Left kidney (tissue), 8 donors: ENCODE measurements at places on chromosomes 3 and 15. TPM values are rescaled to one million over a fixed set of nuclear protein-coding genes. Genes with fewer than 3 reads are reported as not detected.

- DNase-seq, result no peak
These were observed 182.1 kb upstream of the TSC22D2 start for GRCh38 chr3:150225986-150226385.

DNA sequence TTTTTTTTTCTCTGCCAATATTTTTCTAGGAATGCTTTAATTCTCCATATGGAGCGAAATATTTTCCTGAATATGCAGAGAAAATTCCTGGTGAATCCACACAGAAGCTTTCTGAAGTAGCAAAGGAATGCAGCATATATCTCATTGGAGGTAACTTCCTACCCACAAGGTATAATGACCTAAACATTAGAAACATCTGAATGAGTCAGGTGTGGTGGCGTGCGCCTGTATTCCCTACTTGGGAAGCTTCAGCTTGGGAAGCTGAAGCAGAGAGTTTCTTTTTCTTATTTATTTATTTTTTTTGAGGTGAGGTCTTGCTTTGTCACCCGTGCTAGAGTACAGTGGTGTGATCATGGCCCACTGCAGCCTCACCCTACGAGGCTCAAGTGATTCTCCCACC lies 5.2 kb downstream of the NIT2 start:
- DNase-seq, result no peak

GRCh38 chr3:76561494-76562236 lies 478.2 kb upstream of the ROBO2 start:
- no peak for DNase-seq

The ALG1L2 gene
- polyA plus RNA-seq, result 3.3 TPM

- peak; percentile 19 for DNase-seq
These were observed 46.8 kb downstream of the CHL1 start for GRCh38 chr3:243356-243725.

DNA sequence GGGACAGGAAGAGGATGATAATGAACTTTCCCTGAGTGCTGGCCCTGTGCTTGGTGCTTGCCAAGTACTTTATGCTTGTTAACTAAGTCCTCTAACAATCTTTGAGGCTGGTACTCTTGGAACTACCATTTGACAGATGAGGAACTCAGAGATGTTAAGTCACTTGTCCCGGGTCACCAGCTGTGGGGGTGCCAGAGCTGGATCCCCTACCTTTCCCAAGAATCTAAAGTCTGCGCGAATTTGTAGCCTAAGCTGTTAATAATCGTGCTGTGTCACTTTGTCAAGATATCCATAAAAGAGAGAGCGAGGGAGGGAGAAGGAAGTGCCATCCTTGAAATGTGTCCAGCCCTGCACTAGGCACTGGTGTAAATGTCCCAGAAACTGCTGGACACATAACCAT lies 19.0 kb upstream of the ACOX2 start:
- DNase-seq, result no peak

The PSTPIP1 gene
- 1.4 TPM for polyA plus RNA-seq

DNA sequence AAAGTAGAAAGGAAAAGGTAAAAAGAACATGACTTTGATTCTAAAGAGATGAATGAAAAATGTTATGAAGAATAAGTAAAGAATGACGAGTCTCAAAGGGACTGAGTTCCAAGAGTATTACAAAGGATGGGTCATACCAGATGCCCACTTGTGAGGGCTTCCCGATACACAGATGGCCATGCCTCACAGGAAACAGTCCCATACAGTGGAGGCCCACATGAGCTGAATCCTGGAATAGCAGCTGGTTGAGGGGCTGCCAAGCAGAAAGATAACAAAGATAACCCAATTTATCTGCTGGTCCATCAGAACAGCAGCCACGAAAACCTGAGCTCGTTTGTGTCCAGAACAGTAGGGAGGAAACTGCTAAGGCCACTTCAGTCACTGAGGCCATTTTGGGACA lies 3.7 kb downstream of the SSR3 start:
- DNase-seq, result no peak

GRCh38 chr15:37143351-37143750 lies 43.0 kb upstream of the MEIS2 start:
- no peak for DNase-seq

The NCK1 gene
- polyA plus RNA-seq, result 44.8 TPM

DNA sequence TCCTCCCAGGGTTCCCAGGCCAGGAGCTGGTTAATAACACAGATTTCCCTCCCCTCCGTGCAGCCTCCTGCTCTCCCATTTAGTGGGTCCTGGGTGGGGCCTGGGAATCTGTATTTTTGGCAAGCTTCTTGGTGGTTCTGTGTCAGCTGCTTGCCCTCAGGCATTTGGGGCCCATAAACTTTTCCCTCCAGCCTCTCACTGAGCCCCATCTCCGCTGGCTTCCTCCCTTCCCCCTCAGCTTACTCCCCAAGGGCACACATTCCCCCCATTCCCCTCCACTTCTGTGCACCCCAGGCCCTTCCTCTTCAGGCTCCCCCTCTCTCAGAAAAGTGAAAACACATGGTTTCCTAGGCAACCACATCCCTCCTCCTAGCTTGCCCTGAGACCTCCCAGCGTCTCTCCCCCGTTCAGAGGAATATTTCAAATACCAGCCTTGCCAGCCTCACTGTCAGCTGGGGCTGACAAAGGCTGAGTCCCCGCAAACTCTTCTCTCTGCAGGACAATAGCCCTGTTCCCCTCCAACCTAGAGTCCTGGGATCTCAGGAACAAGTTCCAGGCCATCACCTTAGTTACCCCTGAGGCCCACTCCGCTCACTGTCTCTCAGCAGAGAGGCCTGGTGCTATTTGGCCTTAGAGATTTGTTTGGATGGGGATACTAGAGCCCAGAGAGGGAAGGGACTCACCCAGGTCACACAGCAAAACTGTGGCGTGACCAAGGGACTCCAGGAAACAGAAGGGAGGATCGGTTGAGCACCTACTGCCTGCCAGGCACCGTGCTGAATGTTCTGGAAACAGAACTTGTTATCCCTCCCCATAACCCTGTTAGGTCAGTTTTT lies 44.6 kb upstream of the SMAD6 start:
- DNase-seq, result peak; percentile 79

The RTP3 gene
- polyA plus RNA-seq, result not detected

DNA sequence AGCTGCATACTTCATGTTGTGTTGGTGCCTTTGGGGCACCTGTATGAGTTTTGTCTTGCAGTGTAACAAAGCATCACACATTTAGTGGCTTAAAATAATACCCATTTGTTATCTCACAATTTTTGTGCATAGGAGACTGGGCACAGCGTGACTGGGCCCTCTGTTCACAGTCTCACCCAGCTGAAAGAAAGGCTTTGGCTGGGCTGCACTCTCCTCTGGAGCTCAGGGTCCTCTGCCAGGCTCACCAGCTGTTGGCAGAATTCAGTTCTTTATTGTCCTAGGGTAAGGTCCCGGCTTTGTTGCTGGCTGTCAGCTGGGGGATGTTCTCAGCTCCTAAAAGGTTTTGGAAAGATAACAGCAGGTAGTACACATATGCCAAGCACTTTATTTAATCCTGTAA lies 263.3 kb downstream of the CLSTN2 start:
- no peak for DNase-seq

- DNase-seq, result no peak
These were observed 332.3 kb downstream of the FOXP1 start for GRCh38 chr3:71251156-71251775.

GRCh38 chr15:73684581-73685455 lies 635 bp downstream of the CD276 start:
- no peak for DNase-seq

The ATP2C1 gene
- polyA plus RNA-seq, result 158 TPM

The CLRN1 gene
- polyA plus RNA-seq, result not detected

DNA sequence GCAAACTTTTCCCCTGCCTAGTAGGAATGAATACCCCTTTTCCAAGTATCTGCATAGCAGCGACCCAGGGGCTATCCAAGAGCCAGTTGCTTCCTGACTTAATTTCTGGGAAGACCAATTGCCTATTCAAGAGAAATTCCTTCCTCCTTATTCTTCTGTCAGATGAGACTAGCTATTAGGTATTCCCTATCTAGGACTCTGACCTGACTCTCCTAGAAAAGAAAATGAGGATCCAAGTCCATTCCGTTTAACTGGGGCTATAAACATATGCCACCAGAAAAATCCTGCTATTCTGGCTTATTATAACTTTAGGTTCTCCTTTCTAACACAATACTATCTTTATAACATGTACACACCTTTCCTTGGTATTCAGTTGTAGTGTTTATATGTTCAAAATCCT lies 1.7 kb downstream of the HHLA2 start:
- DNase-seq, result no peak

DNA sequence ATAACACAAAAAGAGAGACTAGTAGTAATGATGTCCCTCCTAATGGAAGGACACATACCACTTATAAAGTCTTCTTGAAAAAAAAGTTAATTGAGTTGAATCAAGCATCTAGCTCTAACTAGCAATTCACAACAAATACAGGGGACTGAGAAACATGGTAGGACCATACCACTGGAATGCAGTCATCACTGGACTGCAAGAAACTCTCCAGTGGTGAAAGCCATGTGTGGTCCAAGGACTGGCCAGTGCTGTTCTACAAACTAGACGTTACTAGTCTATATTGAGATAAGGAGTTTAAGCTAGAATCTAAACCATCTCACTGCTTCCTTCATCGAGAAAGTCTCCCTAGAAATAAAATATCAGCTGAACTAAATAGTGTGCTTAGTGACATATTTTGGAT lies 16.7 kb downstream of the FBN1 start:
- DNase-seq, result no peak

DNA sequence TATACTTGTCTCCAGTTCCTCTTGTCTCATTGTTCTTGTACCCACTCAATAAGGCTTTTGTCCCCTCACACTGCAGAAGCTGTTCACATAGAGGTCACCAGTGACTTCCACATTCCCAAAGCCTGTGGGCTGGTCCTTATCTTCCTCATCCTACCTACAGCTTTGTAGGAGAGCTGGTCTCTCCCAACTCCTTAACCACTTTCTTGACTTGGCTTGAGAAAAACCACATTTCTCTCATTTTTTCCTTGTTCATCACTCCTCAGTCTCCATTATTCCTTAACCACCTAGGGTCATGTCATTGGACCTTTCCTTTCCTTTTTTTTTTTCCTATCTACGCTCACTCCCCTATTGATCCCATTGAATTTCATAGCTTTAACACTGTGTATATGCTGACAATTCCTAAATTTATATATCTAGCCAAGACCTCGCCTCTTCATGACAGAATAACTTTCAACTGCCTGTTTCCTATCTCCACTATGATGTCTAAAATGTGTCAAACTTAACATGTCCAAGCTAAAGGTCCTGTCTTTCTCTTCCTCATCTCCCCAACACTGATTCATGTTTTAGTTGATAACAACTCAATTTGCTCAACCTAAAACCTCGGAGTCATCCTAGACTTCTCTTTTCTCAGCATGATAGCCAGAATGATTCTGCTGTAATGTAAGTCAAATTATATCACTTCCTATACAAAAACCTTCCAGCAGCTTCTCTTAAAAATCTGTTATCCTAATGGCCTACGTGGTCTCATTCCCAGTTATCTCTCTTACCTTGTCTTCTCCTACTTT lies 49.5 kb downstream of the CEP63 start:
- DNase-seq, result no peak

DNA sequence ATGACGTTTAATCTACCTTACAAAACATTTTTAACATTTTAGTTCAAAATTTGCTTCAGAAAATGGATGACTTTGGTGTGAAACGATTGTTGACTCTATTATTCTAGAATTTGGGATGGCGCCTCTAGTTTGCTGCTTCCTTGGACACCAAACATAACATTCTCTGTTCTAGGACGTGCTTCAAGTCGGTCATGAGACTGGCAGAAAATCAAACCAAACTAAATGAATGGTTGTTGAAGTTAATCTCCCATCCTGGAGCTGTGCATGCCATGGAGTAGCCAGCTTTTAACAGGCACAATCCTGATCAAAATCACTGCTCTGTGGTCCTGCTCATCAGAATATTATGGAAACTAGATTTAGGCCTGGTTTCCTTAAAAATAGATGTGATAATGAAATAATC lies 9.6 kb upstream of the LRRFIP2 start:
- no peak for DNase-seq
